ENCODE measurements at places on chromosomes 2 and 18.

DNA sequence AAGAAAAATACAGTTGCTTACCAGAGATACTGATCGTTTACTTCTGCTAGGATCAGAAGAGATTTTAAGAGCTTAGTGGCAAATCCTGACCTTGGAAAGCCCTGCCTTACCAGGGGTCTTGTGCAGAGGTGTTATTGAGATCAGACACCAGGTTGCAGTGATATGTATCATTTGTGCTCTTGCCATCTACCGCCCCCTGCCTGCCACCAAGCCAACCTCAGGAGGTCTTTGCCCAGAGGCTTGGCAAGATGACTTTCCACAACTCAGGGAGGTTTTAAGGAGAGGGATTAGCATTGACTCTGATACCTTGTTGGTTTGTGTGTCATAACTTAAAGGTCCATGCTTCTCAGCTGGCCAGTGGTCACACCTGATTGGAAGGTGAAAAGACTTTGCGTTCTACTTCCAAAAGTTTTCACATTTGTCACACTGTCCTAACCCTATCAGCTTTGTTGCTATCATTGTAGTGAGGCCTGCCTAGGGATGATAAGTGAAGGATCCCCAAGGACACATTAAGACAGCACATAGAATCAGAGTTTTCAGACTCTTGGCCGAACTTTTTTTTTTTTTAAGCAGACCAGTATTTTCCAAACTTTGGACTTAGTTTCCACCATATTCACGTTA is 46.2 kb upstream of the MGAT5 start:
- DNase-seq, result peak; percentile 42

- no peak for DNase-seq
Measured at GRCh38 chr2:43459446-43460173, 136.2 kb downstream of the THADA start.

DNA sequence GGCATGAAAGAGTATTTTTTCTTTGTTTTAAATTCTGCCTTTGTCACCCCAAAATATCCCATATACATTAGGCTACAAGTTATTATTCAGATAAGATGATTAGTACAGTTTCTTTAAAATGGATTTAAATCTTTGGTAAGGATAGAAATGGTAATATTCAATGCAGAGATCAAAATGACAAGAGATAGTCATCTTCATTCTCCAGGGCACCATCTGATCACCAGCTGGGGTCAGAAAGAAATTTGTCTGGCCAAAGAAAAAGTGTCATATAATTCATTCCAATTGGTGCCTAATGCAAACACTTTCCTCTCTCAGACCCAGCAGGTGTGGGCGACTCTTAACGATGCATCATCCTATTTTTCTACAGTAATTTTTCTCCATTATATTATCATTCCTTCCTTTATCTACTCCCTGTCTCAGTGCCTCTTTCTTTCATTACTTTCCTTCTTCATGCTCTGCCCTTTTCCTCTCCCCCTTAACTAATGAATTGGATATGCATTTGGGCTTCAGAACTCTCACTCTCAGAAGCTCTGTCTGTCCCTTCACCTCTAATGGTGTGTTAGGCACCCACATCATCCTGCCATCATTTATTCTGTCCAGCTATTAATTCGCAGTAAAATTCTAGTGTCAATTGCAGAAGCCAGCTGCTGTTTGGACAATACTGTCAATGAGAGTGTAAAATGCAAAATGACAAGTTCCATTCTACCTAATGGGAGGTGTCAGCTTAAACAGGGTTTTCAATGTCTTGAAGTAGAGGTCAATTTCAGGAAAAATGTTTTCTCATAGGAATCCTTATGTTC is 570.5 kb downstream of the TDRD15 start:
- DNase-seq, result no peak

- DNase-seq, result no peak
Measured at GRCh38 chr2:157228946-157229345, 28.6 kb upstream of the GALNT5 start.

GRCh38 chr18:51655327-51655698 is 457.8 kb upstream of the MEX3C start:
- DNase-seq, result no peak

DNA sequence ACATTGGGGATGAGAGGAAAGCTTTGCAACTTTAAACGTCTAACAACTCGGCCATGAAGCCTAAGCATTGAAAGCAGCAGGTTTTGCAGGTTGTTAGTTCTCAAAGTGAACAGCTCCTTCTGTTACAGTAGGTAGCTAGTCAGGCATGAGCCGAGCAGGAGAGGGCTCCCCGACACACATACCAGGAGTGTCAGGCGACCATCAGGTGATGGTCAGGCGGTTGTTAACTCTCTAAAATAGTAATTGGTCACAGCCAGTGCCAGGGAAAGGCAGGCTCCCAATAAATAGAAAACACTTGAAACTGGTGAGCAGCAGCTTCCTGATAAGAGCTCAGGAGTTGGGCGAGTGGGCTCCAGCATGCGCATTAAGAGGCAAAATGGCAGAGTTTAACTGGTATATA is 53.5 kb upstream of the DAPL1 start:
- no peak for DNase-seq

GRCh38 chr2:79717364-79718007 is 204.6 kb downstream of the CTNNA2 start:
- DNase-seq, result no peak

DNA sequence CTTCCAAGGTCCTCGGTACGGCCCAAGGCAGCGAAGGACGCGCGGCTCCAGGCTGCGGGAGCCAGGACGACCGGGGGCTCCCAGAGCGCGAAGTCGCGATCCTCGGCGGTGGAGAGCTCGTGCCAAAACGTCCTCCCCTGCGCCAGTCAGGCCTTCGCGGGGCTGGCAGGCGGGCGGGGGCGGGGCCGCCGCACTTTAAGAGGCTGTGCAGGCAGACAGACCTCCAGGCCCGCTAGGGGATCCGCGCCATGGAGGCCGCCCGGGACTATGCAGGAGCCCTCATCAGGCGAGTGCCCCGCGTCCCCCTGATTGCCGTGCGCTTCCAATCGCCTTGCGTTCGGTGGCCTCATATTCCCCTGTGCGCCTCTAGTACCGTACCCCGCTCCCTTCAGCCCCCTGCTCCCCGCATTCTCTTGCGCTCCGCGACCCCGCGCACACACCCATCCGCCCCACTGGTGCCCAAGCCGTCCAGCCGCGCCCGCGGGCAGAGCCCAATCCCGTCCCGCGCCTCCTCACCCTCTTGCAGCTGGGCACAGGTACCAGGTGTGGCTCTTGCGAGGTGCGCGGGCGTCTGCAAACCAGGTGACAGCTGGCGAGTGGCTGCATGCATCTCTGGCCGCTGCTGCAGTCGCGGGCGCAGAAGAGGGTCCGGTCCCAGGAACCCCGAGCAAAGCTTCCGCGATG is at the start of gene CIDEA:
Gene CIDEA, plus strand, starts transcription at position 226 of the 684 bp plus-strand sequence. Its CDS starts 23 bp downstream, at position 249.
- no peak for DNase-seq

DNA sequence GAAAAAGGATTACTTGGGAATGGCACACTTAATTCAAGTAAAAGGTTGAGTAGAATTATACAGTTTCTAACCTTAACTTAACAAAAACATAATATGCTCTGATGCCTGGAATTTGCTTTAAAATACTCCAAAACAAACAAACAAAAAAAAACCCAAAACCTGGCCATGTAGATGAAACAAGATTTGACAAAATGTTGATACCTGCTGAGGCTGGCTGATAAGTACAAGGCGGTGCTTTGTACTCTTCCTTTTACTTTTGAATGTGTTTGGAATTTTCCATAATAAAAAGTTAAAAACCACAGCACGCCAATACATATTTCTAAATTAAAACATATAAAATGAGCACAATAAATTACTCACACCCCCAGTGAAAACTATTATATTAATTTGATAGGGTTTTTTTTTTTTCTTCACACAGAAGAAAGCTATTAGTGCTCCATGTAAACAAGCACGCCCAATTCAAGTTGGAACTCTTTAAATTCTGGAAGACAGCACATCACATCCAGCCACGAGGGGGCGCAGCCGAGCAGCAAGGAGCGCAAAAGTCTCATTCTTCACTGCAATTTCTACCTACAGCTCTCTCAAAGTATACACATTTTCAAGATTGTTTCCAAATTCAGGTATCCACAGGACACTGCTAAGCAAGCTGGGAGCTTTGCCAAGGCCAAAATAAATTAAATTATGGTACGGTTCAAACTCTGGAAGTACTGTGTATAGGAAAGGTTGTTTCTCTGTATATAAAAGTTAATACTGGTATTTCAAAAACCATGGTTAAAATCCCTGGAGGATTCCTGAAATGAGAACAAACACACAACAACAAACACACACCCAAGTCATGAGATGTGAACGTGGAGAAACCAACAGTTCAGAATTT is 7.5 kb downstream of the SERTAD2 start:
- peak; percentile 91 for DNase-seq

DNA sequence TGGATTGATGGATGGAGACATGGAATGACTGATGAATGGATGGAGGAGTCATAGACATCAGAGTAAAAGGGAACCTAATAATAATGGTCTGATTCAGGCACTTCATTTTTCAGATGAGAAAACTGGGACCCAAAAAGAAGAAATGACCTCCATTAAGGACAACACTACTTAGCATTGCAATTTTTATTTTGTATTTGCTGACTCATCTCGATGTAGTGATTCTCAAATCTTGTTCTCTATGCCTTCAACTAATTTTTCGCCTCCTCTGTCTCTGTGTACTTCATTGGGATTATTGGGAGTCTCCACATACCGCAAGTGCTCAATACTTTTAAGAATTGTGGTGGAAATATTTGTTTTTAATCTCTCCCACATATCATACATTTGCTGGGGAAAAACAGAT is 446.2 kb upstream of the FSHR start:
- no peak for DNase-seq

DNA sequence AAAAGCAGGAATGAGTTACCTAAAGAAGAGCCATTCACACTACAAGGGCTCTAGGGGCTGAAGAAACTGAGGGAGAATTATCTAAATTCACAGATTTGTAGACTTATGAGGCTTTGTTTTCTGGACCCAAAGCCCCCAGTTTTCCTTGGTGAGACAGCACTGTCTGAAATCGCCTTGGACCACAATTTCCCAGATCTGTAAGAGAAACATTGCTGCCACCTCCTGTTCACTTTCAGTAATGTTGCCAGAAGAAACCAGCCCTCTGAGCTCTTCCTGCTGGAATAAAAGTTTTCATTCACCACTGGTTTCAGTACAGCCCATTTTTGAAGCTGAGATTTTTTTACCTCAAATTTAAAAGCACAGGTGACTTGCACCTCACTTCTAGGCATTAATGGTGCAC is 169.2 kb downstream of the CDH20 start:
- no peak for DNase-seq

DNA sequence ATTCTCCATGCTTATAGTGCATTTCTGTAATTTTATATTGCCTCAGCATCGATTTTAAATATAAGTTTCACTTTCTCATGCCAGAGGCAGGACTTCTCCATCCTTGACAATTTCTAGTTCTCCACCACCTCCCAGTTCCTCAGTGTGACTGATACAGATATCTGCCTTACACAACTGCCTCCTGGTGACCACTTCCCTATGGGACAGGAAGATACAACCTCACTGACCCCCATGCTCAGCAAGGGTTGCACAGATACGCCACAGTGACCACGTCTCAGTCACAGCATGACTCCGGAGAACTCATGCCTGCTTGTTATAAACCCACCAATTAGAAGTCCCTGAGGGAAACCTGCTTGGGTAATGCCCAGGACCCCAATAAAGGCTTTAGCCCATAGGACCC is 284.0 kb upstream of the MC4R start:
- DNase-seq, result no peak

DNA sequence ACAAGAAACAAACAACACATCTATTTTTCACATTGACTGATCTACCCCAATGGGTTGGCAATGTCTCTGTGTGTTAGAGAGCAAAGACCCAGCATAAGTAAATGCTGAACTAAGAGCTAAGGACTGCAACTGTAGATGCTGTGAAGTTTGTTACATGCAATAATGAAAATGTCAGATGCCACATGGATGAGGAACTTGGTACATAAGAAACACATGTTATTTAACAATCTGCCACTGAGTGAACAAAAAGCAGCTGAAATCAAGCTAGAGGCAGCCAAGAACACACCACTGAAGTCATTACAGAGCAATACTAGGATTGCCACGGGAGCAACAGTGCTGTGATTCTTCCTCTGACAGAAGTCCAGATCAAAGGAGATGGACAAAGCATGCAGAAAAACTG is 389.4 kb downstream of the CDH2 start:
- DNase-seq, result no peak

DNA sequence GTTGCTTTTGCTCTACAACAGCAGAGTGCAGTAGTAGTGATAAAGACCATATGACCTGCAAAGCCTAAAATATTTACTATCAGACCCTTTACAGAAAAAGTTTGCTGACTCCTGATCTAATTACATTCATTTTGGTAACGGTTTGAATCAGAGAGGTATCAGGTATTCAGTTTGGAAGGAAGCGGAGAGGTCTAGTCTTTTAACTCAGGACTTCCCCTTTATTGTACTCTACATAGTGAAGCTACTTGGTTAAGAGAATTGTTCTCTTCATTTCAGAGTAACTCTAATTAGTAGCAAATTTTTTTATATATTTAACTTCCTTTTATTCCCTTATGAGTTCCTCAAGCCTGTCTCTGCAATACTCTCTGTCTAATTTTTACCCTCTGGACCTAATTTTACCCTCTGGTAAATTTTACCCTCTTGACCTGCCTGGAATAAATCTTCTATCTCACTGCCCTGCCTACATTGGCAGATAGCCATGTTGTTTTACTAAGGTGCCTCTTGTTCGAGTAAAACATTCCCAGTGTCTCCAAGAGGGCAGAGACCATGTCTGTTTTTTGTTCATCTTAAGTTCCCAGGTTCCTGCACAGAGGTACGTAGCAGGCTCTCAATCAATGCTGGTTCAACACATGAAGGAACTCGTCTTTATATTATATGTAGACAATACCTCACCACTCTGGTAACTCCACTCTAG is 170.6 kb downstream of the DNAH6 start:
- DNase-seq, result no peak

DNA sequence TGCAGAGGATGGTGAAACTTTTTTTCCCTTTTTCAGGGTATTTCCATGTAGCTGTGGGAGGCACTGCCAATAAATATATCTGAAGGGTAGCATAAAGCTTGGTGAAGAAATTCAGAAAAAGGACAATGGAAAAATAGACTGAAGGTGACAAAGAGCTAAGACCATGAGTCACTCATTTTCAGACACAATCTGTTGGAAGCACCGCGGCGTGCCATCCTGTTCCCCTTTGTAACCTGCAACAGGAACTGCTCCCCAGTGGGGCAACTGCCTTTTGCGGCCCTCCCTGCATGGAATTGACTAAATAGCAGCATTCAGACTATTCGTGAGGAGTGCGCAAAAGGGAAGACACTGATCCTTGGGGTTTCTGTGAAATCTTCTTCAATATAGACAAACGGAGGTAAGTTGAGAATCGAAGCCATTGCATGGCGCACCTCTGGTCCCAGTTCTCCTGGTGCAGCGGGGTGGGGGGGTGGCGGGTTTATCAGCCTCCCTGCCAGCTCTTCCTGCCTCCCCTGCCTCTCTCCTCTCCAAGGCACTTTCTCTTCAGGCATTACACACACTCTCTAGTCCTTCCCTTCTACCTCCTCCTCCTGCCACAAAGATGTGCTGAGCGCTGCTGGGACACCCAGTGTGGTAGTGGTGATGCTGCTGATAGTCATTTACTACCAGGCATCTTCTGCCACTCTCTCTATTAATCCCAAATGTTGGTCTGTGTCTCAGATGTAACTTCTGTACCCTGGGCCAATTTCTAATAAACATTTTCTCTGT is 126.2 kb upstream of the TMEM200C start:
- DNase-seq, result no peak

Measured in stimulated activated CD4-positive, alpha-beta T cell treated with anti-CD3 and anti-CD28 coated beads, TNF-alpha, amount 100 ng/mL, for 1 hour (primary cell).